HL-60 (cell line): ENCODE measurements at places on chromosomes 7 and 10.

DNA sequence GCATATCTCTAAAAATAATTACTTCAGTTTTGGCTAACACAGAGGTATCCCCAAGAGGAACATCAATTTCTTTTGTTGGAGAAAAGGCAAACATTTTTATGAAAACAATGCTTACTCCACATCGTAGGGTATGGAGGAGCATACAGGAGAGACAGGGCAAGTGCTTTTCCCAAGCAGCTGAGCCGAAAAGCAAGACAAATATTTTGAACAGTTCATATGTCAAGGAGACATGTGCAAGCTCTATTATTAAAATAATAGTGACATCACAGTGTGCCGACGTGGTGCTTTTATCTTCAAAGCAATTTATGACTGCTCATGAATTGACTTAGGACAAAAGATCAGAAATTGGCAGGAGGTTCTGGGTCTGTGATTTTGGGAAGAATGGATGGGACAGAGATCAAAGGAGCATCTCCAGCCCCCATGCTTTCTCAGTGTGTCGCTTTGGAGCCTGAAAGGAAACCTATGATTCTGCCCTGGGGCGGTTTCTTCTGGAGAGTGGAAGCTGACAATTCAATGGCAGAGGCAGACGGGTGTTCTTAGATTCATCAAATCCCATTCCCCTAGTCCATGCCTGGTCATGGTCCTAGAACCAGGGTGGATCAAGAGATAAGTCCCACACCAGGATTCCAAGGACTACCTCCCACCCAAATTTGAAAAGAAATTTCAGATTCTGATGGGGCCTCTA is 97.1 kb downstream of the JCAD start:
- DNase-seq, result no peak

GRCh38 chr7:94039368-94040035 is 35.3 kb upstream of the BET1 start:
- no peak for DNase-seq

DNA sequence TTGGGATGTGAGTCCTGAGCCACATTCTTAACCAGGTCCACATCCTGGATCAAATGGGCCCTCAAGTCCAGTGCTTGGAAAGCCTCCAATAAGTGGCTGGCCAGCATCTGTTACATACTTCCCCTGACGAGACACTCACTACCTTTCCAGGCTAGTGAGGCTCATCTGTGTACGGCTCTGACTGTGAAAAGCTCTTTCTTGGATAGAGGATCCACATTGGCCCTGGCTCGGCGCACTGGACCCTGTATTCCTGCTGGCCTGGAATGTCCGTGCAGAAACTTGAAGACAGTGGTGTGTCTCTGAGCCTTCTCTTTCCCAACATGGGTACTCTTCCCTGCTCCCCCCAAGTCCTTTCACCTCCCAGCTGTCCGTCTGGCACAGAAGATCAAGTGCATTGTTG is 35.5 kb downstream of the MYL10 start:
- DNase-seq, result no peak

DNA sequence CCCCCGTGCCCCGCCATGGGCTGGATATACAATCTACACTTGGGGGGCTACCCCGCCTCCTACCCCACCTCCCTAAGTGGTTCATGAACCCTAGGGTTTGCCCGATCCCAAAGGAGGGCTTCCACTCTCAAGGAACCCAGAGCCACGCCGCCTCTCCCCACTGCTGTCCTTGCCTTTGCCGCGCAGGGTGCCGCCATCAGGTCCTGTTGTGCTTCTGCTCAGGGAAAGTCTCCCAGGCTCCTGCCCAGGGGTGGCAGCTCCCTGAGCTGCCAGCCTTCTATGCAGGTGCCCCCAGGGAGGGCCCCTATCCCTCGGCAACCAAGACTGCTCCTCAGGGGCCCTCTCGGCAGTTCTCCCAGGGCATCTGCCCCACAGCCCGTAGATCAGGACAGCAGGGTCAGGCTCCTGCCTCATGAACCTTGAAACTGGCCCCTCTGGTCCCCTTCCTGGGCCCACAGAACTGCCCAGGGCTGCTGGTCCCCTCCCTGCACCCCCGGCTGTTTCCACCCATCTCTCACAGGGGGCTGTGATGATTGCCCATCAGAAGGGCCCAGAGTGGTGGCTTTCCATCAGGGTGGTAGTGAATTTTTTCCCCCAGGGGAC is 13.0 kb upstream of the PCBD1 start:
- no peak for DNase-seq

GRCh38 chr10:77872151-77872946 is 54.2 kb downstream of the DLG5 start:
- no peak for DNase-seq

- DNase-seq, result no peak
These were observed 38.9 kb downstream of the TSPAN14 start for GRCh38 chr10:80492848-80493521.

GRCh38 chr10:63901228-63901627 is 380.0 kb downstream of the REEP3 start:
- no peak for DNase-seq

GRCh38 chr7:143104759-143105158 is 27.1 kb upstream of the PIP start:
- no peak for DNase-seq

DNA sequence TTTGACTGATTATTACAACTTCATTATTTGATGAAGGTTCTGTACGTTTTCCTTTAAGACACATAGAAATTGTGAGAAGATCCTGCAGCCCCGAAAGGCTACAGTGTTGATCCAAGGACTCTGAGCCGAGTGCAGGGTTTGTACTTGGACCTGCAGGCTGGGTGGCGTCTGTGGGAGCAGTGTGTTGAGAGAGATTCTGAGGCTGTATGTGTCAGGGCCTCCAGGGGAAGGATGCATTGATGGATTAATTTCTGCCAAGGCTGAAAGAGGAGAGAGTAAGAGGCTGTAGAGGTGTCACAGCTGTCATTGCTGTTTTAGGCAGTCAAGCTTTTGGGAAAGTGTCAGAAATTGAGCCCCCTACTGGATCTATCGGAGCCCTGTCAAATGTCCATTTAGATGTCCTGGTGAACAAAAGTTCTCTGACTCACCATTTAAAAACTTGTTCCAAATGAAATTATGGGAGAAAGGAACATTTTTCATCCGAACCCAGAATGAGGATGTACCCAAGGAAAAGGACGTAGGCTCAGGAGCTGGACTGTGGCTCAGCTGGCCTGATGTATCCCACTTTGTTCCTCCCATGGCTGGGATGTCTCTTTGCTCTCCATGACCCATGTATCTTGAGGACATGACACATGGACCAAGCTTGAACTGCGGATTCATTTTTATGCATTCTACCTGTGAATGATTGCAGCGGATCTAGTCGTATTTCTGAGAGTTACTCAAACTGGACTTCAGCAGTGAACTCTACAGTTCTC is 102.2 kb downstream of the TCF7L2 start:
- no peak for DNase-seq

DNA sequence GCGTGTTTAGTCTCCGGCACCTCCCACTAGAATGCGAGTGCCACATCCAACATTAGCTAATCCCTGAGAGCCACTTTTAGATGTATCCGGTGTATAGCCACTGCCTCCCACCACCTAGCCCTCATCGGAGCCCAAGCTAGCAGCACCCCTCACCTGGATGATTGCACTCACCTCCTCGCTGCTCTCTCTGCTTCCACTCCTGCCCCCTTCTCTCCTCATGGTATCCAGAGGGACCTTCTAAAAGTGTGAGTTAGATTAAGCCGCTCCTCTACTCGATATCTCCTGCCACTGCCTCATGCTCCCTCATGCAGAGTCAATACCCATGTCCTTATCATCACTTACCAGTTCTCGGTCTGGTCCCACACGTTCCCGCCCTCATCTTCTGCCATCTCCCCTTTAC is 125.3 kb downstream of the RAB11FIP2 start:
- no peak for DNase-seq

- no peak for DNase-seq
These were observed 194.9 kb downstream of the KCNMA1 start for GRCh38 chr10:77442699-77443189.

GRCh38 chr10:69639291-69640195 is 9.5 kb downstream of the FAM241B start:
- DNase-seq, result peak; percentile 56

- DNase-seq, result no peak
These were observed 1236.6 kb downstream of the GATA3 start for GRCh38 chr10:9291081-9291480.

DNA sequence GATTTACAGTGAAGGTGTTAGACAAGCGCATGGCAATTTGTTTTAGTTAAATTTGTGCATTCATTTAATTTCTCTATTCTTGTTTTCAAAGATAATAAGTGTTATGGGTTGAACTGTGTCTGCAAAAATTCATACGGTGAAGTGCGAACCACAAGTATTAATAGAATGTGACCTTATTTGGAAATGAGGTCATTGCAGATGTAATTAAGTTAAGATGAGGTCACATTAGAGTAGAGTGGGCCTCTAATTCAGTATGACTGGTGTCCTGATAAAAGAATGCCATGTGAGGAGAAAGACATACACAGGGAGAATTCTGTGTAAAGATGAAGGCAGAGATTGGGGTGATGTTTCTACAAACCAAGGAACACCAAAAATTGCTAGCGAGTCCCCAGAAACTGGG is 158.8 kb upstream of the SEMA3E start:
- no peak for DNase-seq

DNA sequence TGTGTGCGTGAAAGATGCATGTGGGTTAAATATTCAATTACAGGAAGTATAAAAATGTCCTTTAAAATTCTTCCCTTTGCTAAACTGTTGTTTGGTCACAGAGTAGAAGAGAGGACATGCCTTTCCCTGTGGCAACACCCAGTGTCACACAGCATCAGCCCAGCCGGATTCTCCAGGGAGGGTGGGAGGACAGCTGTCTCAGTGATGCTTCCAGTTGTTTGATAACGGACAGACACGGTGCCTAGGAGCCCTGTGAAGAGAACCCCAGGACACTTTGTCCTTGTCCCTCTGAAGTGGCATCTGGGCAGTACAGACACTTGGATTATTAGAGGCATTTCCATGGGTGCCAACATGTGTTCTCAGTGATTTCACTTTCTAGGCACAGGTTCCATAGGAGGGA is 306.6 kb upstream of the LRGUK start:
- DNase-seq, result no peak

GRCh38 chr7:82481499-82482097 is 38.0 kb upstream of the CACNA2D1 start:
- DNase-seq, result no peak

DNA sequence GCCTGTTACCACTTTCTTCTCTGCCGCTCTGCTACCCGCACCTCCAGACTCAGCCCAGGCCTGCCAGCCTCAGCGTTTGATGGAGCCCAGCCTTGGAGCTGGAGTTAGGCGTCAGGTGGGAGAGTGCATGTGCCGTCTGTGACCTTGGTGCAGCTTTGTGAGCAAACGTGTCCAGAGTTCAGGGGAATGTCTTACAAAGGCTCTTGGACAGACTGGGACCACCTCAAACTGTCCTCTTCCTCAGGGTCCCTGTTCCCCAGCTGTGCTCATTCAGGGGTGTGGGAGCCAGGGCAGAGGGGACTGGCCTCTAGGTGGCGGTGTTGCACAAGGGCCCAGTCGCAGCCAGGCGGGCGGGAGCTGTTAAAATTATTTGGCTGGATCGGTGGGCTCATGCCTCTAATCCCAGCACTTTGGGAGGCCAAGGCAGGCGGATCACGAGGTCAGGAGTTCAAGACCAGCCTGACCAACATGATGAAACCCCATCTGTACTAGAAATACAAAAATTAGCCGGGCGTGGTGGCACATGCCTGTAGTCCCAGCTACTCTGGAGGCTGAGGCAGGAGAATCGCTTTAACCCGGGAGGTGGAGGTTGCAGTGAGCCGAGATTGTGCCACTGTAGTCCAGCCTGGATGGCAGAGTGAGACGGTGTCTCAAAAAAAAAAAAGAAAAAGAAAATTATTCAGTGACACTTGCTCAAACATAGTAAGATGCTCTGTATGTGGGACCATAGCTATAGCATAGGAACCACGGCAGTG is 89.2 kb downstream of the ADCY1 start:
- DNase-seq, result peak; percentile 1

DNA sequence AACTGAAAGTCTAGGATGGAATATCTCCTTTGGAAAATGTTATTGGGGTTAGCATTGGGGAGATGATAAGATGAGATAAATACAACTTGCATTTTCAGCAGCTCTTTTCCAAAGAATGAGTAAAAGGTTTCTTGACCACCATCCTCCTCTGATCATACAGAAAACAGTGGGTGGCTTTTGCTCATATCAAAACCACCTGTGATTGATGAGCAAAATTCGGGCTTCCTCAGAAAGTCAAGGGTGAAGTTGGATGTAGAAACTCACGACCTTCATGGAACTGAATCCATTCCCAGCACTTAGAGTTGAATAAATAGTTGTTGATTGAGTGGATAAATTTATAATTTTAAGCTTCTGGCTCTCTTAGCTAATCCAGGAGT is 158.4 kb downstream of the DNAJB6 start:
- DNase-seq, result no peak

DNA sequence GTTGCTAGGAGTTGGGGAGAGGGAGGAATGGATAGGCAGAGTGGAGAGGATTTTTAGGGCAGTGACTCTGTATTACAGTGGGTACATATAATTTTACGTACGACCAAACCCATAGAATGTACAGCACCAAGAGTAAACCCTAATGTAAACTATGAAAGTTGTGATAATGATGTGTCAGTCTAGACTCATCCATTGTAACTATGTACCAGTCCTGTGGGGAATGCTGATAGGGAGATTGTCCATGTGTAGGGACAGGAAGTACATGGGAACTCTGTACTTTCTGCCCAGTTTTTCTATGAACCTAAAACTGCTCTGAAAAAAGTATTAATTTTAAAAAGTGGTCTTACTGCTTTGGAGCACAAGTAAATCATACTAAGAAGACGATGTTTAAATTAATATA is 441.8 kb downstream of the AUTS2 start:
- no peak for DNase-seq

- no peak for DNase-seq
These were observed 26.9 kb downstream of the IL2RA start for GRCh38 chr10:6035101-6035834.
